Activated naive CD8-positive, alpha-beta T cell treated with anti-CD3 and anti-CD28 coated beads for 36 hours (primary cell): ENCODE measurements at places on chromosomes 12 and 14.
A peak's percentile ranks its signal among the peaks of the same experiment; 100 is the strongest.

DNA sequence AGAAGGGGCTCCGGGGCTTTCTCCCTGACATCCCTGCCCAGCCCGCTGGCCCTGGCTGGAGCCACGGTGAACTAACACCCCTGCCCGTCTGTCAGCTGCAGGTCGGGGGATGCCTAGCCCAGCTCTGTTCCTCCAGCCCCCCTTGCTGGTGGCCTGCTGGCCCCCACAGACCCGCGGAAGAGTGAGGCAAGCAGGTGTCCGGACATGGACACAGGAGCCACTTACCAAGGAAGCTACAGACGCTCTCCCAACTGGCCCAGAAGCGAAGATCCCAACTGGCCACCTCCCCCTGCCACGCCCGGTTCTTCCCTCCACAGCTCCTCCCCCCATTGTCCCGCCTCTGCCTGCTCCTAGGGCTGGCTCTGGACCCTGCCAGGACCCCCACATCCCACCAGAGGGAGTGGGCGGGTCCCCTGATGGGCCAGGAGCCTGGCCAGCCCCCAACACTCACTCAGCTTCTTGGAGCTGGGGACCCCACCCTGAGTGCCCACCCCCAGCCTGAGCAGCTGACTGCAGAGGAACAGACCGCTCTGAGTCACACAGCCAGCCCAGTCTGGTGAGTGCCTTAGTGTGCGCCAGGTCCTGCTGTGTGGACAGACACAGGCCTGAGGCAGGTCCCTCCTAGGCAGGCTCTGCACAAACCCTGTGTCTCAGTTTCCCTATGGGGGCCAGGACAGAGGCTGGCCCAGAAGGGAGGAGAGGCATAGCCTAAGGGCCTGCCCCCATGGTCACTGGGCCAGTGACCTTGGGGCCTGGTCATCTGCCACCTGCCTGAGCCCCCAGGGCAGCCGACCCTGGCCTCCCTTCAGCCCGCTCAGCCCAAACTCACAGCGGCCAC is 7.7 kb downstream of the AHNAK2 start:
- no peak overlapping the region for H3K4me3 ChIP-seq
- no peak overlapping the region for H3K27ac ChIP-seq
- DNase-seq: no peak
- H3K27me3 ChIP-seq: peaks cover 20% of the 10 kb centered on the region
- H3K36me3 ChIP-seq: no peaks in the 10 kb centered on the region

GRCh38 chr12:102326982-102327381 is 129.3 kb upstream of the PMCH start:
- H3K36me3 ChIP-seq: no peaks in the 10 kb centered on the region
- DNase-seq: no peak
- no peak overlapping the region for H3K27ac ChIP-seq
- H3K27me3 ChIP-seq: peaks cover 29% of the 10 kb centered on the region
- H3K4me3 ChIP-seq: no peak overlapping the region

DNA sequence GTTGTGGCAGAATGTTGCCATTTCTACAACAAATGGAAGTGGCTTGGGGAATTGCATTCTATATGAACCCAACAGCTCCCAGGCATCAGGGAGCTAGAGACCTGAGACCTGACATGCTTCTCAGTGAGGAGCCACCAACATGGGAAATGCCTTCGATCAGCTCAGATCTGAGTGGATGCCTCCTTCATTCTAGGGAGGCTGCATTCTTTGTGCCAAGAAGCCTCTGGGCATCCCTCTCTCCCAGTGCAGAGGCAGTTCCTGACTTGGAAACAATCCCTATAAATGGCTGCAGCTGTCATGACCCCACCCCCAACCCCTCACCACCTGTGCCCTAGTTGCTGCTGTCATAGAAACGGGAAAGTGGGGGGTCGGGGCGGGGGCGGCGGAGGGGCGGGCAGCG is 196.3 kb downstream of the PPM1H start:
- H3K27me3 ChIP-seq: no peaks in the 10 kb centered on the region
- H3K4me1 ChIP-seq: peaks cover 7% of the 10 kb centered on the region
- no peak for DNase-seq
- no peak overlapping the region for H3K4me3 ChIP-seq
- H3K36me3 ChIP-seq: no peaks in the 10 kb centered on the region

- peaks cover 46% of the 10 kb centered on the region for H3K4me1 ChIP-seq
- H3K27me3 ChIP-seq: no peaks in the 10 kb centered on the region
- peak overlapping the region; percentile 65 for H3K27ac ChIP-seq
- no peak for DNase-seq
Measured at GRCh38 chr12:56029666-56030293, 8.9 kb downstream of the IKZF4 start.

- H3K36me3 ChIP-seq: no peaks in the 10 kb centered on the region
- peaks cover 28% of the 10 kb centered on the region for H3K27me3 ChIP-seq
- H3K4me3 ChIP-seq: peak within 1 kb of the TSS; percentile 77
- peak within 1 kb of the TSS; percentile 37 for H3K27ac ChIP-seq
- peaks cover 40% of the 10 kb centered on the region for H3K4me1 ChIP-seq
Measured at GRCh38 chr12:10673659-10674384, at the start of gene STYK1. STYK1 (minus strand) TSS chr12:10674052; CDS start chr12:10634618, 39,434 bp downstream.

- H3K27ac ChIP-seq: no peak overlapping the region
- peaks cover 41% of the 10 kb centered on the region for H3K4me1 ChIP-seq
- H3K4me3 ChIP-seq: peak overlapping the region; percentile 0
- no peak for DNase-seq
- H3K27me3 ChIP-seq: no peaks in the 10 kb centered on the region
Measured at GRCh38 chr14:99478128-99478527, 2.5 kb downstream of the SETD3 start.

DNA sequence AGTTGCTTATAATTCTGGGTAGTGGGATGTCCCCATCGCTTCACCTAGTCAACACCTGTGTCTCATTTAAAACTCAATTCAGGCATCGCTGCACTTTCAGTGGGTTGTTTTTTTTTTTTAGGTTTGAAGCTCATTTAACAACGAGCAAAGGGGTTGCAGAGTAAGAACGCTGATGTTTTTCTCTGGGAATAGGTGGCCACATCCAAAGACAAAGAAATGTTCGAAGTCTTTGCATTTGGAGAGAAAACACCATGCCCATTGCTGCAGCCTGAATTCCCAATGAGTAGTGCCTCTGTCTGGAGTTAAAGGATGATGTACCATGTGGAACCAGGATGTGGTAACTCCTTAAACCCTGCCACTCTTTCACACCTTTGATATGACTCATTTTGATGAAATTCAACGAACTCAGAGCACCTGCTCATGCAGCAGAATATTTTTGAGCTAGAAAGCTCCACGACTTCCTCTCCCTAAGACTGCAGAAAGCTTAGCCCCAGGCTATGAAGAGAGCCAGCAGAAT is 35.1 kb upstream of the BATF start:
- H3K4me1 ChIP-seq: peaks cover 19% of the 10 kb centered on the region
- peak; percentile 19 for DNase-seq
- H3K27me3 ChIP-seq: peaks cover 14% of the 10 kb centered on the region

DNA sequence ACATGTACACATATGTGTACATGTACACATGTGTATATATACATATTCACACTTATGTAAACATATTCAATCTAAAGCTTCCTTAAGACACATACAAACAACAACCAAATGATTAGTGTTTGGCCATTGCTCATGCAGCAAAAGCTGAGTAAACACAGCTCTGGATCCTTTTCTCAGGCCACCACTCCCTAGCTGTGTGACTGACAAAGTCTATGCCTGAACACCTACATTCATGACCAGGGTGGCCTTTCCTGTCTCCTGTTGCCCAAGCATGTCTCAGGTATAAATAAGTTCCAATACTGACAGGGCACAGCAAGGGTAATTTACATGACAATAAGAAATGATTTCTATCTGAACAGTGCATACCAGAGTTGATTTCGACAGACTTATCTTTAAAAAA is 1.4 kb upstream of the PTPRO start:
- peaks cover 51% of the 10 kb centered on the region for H3K27me3 ChIP-seq
- H3K4me3 ChIP-seq: no peak overlapping the region
- H3K4me1 ChIP-seq: peaks cover 3% of the 10 kb centered on the region
- H3K27ac ChIP-seq: no peak overlapping the region
- no peak for DNase-seq
- no peaks in the 10 kb centered on the region for H3K36me3 ChIP-seq

DNA sequence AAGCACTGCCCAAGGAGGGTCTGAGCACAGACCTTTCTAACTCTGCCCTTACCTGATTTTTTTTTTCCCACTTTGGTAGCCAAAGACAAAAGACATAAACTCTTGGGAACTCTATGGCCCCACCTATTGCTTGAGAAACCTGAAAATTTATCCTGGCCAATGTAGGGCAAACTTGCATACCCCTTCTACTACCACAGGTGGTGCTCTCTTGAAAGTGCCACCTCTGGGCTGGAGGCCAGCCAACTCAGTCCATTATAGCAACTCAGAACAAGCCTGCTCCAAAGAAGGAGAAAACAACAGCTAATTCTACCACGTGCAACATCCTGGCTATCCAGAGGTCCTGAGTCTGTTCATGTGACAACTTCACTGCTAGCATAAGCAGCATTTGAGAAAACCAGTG is 55.7 kb upstream of the ABCD2 start:
- no peak overlapping the region for H3K4me3 ChIP-seq
- no peaks in the 10 kb centered on the region for H3K27me3 ChIP-seq
- H3K36me3 ChIP-seq: peaks cover 35% of the 10 kb centered on the region
- peaks cover 14% of the 10 kb centered on the region for H3K4me1 ChIP-seq
- H3K27ac ChIP-seq: no peak overlapping the region
- no peak for DNase-seq

GRCh38 chr14:61537563-61538463 is 157.5 kb upstream of the HIF1A start:
- peak overlapping the region; percentile 7 for H3K4me3 ChIP-seq
- peaks cover 79% of the 10 kb centered on the region for H3K36me3 ChIP-seq
- DNase-seq: no peak
- H3K4me1 ChIP-seq: peaks cover 67% of the 10 kb centered on the region
- H3K27ac ChIP-seq: peak overlapping the region; percentile 91
- no peaks in the 10 kb centered on the region for H3K27me3 ChIP-seq

- peak overlapping the region; percentile 66 for H3K27ac ChIP-seq
- no peak for DNase-seq
- H3K36me3 ChIP-seq: peaks cover 7% of the 10 kb centered on the region
- no peak overlapping the region for H3K4me3 ChIP-seq
- no peaks in the 10 kb centered on the region for H3K4me1 ChIP-seq
Measured at GRCh38 chr14:101915871-101916815, 48.2 kb upstream of the DYNC1H1 start.

DNA sequence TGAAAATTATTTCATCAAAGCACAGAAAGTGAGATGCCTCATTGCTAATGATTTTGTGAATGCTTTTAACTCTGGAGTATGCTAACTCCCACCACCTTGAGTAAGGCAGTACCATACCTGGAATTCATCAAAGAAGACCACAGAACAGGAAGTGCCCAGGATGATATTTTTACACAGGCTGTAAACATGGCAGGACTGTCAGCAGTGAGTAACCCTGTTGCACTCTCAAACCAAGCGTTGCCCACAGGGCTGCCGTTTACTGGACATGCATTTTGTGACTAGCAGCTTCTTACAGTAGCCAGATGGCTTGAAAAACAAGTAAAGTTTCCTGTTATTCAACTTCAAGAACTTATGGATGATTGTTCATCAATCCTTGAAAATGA is 42.4 kb downstream of the RALGAPA1 start:
- DNase-seq: peak; percentile 31
- H3K4me1 ChIP-seq: peaks cover 23% of the 10 kb centered on the region
- H3K27ac ChIP-seq: peak overlapping the region; percentile 8
- no peaks in the 10 kb centered on the region for H3K27me3 ChIP-seq
- H3K36me3 ChIP-seq: peaks cover 14% of the 10 kb centered on the region

DNA sequence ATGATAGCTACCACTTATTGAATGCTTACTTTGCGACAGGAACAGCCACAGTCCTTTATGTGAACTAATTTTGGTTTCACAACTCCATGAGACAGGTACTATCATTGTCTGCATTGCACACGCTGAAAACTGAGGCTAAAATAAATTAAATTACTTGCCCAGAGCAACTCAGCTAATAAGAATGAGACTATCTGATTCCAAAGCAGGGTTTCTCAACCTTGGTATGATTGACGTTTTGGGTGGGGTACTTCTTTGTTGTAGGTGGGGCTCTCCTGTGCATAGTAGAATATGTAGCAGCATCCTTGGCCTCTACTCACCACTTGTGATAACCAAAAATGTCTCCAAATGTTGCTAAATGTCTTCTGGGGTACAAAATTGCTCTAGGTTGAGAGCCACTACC is 9.1 kb downstream of the PHLDA1 start:
- no peak overlapping the region for H3K4me3 ChIP-seq
- no peaks in the 10 kb centered on the region for H3K27me3 ChIP-seq
- peaks cover 63% of the 10 kb centered on the region for H3K4me1 ChIP-seq
- no peak overlapping the region for H3K27ac ChIP-seq
- DNase-seq: no peak
- H3K36me3 ChIP-seq: peaks cover 29% of the 10 kb centered on the region

- H3K36me3 ChIP-seq: peaks cover 66% of the 10 kb centered on the region
- DNase-seq: peak; percentile 71
- peak overlapping the region; percentile 96 for H3K27ac ChIP-seq
- no peaks in the 10 kb centered on the region for H3K27me3 ChIP-seq
- peak overlapping the region; percentile 56 for H3K4me3 ChIP-seq
Measured at GRCh38 chr12:120007272-120007671, 18.2 kb downstream of the BICDL1 start.

GRCh38 chr12:102433304-102433703 is 47.1 kb downstream of the IGF1 start:
- peaks cover 36% of the 10 kb centered on the region for H3K27me3 ChIP-seq
- H3K4me1 ChIP-seq: peaks cover 4% of the 10 kb centered on the region
- no peak for DNase-seq
- no peak overlapping the region for H3K4me3 ChIP-seq
- H3K27ac ChIP-seq: no peak overlapping the region
- no peaks in the 10 kb centered on the region for H3K36me3 ChIP-seq

GRCh38 chr14:55715889-55716288 is 135.9 kb downstream of the KTN1 start:
- no peak overlapping the region for H3K27ac ChIP-seq
- H3K36me3 ChIP-seq: no peaks in the 10 kb centered on the region
- H3K27me3 ChIP-seq: no peaks in the 10 kb centered on the region
- no peak overlapping the region for H3K4me3 ChIP-seq
- no peaks in the 10 kb centered on the region for H3K4me1 ChIP-seq

- H3K27ac ChIP-seq: no peak overlapping the region
- DNase-seq: no peak
- H3K36me3 ChIP-seq: no peaks in the 10 kb centered on the region
Measured at GRCh38 chr14:25518364-25518763, 468.4 kb upstream of the STXBP6 start.

DNA sequence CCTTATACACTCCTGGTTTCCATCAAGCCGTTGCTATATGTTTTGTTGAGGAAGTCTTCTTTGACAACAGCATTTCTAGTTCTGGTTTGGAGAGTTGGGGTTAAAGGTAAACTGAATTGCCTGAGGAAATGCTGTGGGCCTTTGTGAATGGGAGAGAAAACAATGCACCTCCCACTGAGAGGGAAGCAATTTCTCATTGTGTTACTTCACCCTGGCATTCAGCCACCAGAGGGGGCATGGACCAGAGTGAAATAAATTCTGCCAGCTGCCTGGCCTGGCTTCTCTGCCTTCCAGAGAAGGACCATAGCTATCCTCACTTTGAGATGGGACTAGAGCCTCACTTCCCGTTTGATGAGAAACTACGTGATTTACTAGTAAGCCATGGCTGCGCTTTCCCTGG is 475.3 kb downstream of the EGLN3 start:
- no peak overlapping the region for H3K27ac ChIP-seq
- peak; percentile 0 for DNase-seq
- no peak overlapping the region for H3K4me3 ChIP-seq
- no peaks in the 10 kb centered on the region for H3K4me1 ChIP-seq

- H3K27ac ChIP-seq: no peak overlapping the region
- H3K4me3 ChIP-seq: no peak overlapping the region
- peaks cover 20% of the 10 kb centered on the region for H3K27me3 ChIP-seq
- H3K36me3 ChIP-seq: no peaks in the 10 kb centered on the region
- H3K4me1 ChIP-seq: no peaks in the 10 kb centered on the region
- no peak for DNase-seq
Measured at GRCh38 chr12:5624486-5625272, 192.8 kb downstream of the NTF3 start.

GRCh38 chr12:108838194-108839017 is 19.0 kb downstream of the SSH1 start:
- no peaks in the 10 kb centered on the region for H3K27me3 ChIP-seq
- H3K4me3 ChIP-seq: peak overlapping the region; percentile 66
- H3K4me1 ChIP-seq: peaks cover 35% of the 10 kb centered on the region
- H3K36me3 ChIP-seq: peaks cover 36% of the 10 kb centered on the region
